Kidney (tissue), 22 donors: ENCODE measurements at places on chromosomes 6 and 20.

GRCh38 chr6:134766497-134766896 lies 183.4 kb downstream of the ALDH8A1 start:
- DNase-seq: no peak

DNA sequence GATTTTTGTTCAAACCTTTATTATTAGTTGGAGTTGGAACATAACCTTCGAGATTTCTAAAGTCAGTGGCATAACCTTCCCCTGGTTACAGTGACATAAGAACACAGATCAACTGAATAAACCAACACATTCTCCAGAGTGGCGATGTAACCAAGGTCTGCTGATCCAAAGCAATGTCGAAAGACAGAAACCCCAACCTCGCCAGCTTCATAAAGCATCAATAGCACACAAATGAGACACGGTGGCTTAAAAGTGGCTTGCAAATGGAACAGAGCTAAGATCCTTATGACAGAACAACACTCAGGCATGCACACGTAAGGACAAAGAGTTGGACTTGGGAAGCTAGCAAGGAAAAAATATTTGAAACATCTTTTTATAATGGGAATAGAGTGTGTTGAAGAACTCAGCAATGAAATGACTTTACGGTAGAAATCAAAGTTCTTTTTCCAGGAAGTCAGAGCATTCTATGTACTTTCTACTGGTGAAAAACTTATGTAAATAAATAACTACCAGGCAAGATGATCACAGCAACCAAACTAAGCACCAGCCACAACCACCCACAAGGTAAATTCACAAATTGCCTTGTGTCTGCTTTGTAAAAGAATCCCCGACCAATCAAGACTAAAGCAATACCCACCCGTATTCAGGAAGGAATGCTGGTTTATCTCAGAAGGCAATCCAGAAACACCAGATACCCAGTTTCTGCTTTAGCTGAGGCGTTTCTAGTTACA lies 61.0 kb upstream of the NHSL1 start:
- DNase-seq: no peak

DNA sequence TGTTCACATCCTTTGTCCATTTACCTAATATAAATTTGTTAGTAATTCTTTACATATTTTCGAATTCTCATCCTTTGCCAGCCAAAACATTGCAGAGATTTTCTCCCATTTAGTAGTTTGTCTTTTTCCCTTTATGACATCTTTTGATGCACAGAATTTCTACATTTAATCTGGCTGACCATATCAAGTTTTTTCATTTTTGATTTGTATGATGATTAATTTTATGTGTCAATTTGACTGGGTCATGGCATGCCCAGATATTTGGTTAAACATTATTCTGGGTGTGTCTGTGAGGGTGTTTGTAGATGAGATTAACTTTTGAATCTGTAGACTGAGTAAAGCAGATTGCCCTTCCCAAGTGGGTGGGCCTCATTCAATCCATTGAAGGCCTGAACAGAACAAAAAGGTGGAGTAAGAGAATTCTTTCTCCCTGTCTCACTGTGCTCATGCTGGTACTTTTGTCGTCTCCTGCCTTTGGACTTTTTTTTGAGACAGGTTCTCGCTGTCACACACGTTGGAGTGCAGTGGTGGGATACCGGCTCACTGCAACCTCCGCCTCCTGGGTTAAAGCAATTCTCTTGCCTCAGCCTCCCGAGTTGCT lies 72.1 kb upstream of the EPB41L1 start:
- DNase-seq: no peak

DNA sequence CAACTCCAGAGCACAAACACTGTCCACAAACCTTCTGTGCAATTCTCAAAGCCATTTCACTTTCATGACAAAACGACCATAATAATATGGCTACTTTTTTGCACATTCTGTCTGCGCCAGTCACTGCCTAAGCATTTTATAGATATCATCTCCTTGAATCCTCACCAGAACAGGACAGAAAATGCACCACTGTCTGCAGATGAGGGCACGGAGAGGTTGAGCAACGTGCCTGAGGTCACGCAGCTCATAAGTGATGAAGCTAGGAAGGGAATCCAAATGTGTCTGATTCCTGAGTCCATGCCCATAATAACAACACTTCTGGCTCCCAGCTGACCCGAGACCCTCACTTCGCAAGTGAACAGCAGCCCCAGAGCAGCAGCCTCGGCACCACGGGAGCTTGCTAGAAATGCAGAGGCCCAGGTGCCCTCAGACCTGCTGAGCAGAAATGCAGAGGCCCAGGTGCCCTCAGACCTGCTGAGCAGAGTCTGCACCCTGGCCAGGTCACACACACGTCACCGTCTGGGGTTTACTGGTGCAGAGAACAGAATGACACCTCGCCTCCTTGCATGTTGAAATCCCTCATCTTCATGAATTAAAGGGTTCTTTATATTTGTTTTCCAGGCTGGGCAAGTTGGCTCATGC lies 265.2 kb downstream of the BMP7 start:
- DNase-seq: no peak

- DNase-seq: no peak
Observed at GRCh38 chr6:84390334-84390733, 162.9 kb upstream of the CEP162 start.

DNA sequence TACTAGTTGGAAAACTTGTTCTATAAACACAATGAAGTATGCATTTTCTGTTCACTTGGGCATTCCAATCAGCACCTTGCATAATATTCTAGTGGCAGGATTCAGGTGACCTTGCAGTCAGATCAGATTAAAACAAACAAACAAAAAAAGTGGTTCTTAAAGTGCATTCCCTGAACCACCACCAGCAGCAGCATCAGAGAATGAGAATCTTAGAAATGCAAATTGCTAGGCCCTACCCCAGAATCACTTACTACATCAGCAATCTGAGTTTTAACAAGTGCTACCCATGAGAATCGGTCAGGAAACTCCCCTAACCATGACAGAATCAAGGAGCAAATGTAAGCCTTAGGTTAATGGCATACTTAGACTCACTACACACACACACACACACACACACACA lies 41.7 kb downstream of the SNAP25 start:
- DNase-seq: no peak

GRCh38 chr6:108395297-108395696 lies 100.4 kb downstream of the AFG1L start:
- DNase-seq: no peak

GRCh38 chr20:62633598-62634329 lies 8.5 kb upstream of the SLCO4A1 start:
- peak; percentile 55 for DNase-seq

- DNase-seq: no peak
Observed at GRCh38 chr6:154648188-154648887, 84.9 kb upstream of the SCAF8 start.

DNA sequence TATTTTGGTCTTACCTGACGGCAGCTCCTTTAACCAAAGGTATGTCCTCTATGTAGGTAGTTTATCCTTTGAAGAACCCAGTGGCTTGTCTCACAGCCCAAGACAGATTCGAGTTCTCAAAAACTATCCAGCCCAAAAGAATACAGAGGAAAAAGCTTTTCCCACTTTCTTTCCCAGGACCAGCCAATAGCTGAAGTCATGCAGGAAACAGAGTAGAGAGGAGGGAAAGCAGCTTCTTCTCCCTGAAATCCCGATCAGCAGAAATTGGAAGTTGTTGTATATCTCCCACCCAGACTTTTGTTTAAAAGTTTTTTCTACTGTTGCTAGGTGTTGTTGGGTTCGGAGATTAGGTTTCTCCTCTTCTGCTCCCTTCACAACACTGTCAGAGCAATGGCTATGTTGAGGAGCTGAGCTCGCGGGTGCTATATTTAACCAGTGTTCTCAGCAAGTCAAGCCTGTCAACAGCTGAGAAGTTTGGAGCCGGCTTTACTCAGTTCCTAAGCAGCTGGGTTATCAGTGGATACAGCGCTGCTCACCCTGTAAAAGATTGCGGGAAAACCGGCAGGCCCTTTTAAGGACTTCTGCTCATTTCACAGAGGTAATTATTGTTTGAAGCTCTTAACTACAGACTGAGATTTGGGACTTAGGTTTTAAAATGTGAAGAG lies at the start of gene FILIP1:
TSS of gene FILIP1 (minus strand) at position 401 of the 665 bp plus-strand sequence. CDS start 78,828 bp downstream, outside the sequence.
- DNase-seq: peak; percentile 60

- DNase-seq: no peak
Observed at GRCh38 chr20:50333812-50334211, 143.2 kb downstream of the CEBPB start.

GRCh38 chr6:137370871-137371633 lies 123.1 kb downstream of the OLIG3 start:
- DNase-seq: no peak

- no peak for DNase-seq
Observed at GRCh38 chr20:44942264-44942973, 17.8 kb downstream of the TOMM34 start.

- DNase-seq: no peak
Observed at GRCh38 chr20:1928154-1928553, 32.9 kb downstream of the SIRPA start.

DNA sequence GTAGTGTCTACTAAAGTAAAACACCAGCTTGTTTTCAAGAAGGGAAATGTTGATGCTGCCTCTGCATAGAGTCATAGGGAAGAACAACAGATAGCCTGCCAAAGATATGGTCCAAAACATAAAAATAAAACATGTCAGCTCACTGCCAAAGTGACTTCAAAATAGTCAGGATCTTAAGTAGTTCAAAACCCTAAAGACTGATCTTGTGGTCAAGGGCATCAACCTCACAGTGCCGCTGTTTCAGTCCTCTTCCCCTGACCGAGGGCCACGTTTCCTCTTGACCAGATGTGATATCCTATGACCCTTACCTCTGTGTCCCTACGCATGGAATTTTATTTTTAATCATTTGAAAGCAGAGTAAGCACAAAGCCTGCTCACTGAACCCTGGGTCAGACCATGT lies 104.2 kb upstream of the CNKSR3 start:
- DNase-seq: peak; percentile 30

DNA sequence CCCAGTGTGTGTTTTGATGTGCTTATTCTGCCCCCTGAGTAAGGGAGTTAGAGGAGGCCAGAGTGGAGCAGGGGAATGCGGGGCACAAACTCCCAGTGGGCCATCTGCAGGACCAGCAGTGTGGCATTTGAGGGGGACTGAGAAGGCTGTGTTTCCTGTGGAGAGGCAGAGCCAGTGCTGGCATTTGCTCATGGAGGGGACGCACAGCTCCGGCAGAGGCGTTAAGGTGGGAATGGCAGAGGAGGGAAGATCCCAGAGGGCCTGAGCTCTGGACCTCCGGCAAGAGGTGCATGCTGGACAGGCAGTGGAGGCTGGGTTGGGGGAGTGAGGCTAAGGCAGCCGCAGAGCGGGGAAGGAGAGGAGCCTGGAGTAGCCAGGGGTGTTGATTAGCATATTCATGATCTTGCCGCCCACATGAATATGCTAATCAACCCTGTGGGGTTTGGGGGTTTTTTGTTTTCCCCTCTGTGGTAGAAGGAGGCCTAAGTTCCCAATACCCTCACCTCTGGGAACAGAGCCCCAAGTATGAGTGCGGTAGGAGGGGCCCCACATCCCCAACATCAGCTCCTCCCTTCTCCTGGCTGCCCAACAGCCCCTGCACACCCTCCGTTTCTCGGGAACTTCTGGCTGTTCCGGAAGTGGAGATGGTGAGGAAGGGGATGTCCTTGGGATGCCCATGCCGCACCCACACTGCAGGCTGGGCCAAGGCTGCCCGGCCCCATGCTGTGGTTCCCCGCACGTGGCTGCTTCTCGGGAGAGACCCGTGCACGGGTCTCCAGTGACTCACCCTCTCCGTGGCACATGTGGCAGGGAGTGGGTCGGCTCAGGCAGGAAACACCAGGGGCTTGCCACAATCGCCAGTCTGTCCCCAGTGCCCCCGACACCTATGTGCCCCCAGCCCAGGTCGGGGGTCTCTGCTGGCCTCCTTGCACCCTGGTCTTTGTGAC lies 33.8 kb downstream of the DLGAP4 start:
- peak; percentile 49 for DNase-seq

- DNase-seq: peak; percentile 13
Observed at GRCh38 chr6:84515067-84515466, 249.3 kb downstream of the TBX18 start.

DNA sequence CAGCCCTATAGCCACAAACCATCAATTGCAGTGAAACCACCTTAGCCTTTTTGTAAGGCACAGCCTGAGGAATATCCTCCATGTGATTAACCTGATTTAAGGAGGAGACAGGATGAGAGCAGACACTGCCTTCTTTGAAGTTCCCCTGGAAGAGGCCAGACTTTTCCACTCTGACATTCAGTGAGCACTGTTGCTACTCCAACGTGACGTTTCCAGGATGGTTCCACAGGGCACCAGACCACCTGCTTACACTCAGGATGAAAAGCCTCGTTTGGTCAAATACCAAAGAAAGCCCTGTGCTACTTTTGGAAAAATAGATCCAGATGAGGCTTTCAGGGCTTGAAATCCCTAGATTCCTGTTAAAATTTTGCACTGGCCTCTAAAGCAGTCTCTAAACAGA lies 1102.1 kb upstream of the FLRT3 start:
- no peak for DNase-seq

DNA sequence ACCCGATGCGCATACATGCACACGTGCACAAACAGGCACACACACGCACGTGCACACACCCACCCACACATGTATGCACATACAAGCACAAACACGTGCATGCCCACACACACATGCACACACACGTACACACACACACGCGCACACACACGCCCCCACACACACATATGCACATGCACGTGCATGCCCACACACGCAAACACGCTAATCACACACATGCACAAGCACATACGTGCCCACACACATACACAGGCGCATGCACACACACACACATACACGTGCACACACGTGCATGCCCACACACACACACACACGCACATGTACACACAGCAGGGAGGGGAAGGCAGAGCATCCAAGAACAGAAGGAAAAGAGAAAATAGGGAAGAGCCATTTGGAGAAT lies 26.8 kb upstream of the CHRNA4 start:
- no peak for DNase-seq

GRCh38 chr6:44275749-44276648 lies 5.7 kb downstream of the TMEM151B start:
- peak; percentile 45 for DNase-seq

DNA sequence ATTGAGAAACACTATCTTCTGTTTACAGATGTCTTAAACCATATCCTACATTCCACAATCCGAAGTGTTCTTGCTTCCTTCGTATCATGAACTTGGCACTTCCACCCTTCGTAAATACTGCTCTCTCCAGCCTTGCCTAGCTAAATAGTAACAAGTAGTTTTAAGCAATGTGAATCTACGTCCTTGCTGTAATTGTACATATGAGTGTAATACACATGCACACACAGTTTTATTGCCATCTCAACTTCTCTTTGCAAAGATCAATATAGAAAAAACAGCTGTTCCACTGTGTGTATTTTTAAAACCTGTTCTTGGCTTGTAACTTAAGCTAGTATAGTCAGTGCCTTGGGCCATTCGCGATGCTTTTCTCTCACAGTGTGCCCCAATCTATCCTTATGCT lies 1524.7 kb downstream of the GRIK2 start:
- DNase-seq: no peak

- no peak for DNase-seq
Observed at GRCh38 chr6:74510878-74511277, 695.0 kb downstream of the COL12A1 start.

- DNase-seq: no peak
Observed at GRCh38 chr20:23614163-23614562, 8.4 kb upstream of the CST9 start.
